ENCODE measurements at places on chromosomes 3 and 15.

DNA sequence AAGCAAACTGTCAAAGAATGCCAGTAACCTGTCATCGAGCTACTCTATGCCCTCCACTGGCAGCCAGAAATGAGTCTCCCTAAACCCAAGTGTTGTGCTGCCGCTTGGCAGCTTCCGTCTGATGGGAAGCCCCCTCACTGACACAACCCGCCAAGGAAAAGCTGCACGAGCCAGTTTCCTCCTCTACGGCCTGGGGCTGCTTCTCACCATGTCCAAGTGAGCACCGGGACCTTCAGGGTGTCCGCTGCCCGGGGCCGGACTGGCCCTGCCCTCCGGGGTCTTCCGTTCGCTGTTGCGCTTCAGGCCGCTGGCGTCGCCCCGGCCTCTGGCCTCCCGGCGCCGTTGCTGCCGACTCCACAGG, 490 bp downstream of the TOMM70 start:
- peak; percentile 16 for DNase-seq

DNA sequence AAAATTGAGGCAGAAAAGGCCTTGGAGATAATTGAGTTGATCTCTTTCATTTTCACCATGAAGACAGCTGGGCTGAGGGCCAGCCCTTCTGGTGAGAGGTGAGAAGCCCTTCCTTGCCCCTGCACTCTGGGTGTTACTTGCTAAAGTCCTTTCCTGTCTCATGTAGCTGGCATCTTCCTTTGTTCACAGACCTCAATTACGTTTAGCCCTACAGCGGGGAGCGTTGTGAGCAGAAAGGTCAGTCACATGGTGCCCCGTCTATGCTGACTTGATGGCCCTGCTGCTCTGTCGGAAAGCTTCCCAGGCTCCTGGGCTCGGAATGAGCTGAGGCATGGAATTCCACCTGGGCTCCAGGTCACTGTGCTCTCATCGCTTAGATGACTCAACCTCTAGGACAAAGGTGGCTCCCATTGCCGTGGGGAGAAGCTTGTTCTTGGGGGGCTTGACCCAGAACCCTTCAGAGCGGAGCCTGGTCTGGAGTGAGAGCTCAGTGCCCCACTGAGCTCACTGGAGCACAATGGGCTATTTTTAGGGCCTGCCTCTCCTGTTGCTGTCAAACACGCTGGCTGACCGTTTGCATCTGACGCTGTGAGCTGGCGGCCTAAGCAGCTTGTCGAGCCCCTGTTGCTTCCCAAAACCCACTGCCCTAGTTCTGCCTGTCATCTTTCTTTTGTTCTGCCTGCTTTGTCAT, 47.0 kb downstream of the RPLP1 start:
- DNase-seq, result no peak

DNA sequence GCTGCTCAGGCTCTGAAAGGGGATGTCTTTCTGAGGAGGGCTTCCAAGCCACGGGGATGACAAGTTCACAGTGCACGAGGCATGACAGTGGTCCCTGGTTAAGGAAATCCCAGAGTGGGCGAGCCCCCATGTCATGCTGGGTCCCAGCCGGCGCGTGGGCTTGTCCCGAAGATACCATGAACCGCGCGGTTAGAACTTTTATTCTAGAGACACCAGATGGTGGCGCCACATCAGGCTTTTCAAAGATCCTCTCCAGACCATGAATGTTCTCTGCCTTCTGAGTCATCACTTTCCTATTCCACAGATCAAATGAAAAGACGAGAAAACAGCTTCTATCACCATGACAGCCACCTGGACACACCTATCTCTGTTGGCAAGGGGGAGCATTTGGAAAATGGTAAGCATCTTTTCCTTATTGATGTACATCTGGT, 227.8 kb upstream of the LYSMD4 start:
- peak; percentile 55 for DNase-seq

DNA sequence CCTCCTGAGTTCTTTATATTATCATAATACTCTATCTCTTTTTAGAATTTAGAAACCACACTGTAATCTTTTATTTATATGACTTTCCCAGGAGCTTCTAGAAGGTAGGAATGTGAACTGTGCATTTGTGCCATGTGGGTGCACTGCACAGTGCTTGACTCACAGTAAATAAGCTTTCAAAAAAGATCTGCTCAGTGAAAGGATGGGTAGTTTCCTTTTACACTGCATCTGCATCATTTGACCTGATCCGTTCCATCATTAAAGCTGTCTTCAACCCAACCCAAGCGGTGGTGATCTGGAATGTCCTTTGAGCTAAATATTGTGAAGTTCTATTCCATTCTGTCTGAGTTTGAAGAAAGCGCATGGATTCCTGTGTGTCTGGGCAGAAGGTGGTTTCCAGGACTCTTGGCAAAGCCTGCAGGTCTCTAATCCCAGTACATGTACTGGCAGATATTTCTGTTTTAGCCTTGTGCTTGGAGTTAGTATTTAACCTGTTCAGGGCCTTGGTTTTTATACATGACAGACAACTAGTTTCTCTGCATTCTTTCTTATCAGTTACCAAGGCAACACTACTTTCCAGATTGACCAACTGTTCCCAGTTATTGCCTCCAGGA, 96.7 kb downstream of the DHX30 start:
- no peak for DNase-seq

GRCh38 chr3:62873451-62873760, 1.8 kb downstream of the CADPS start:
- DNase-seq, result no peak

DNA sequence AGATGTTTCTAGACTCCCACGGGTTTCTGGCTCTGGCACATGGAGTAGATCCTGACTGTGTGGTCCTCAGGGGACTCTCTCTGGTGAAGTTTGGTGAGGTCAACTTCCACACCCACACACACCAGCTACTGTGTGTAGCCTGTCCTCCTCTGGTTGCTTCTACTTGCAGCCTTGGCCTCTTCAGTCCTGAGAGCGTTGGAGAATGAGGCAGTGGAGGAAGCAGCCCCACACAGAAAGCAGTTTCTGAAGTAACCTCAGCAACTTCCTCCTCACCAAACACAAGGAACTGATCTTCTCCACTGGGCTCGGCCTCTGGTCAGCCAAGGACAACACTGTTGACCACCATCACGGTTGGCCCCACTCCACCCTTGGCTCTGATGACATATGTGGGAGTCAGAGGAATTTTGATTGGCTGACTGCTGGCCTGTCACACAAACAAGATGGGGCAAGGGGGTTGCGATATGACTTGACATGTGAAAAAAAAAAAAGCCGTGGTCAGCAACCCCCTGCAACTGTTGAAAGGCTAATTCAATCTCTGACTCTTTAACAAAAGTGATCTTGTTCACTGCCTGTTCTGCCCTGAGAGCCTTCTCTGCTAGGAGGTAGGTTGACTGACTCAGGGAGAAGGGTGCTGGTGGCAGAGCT, 19.6 kb downstream of the CD86 start:
- DNase-seq, result no peak

Data from fibroblast of pulmonary artery (primary cell).